CD4-positive, alpha-beta T cell treated with Interleukin-4 for 1 hour (primary cell): ENCODE measurements at places on chromosomes 12 and 14.

GRCh38 chr14:69004731-69005431 is 25.8 kb upstream of the ACTN1 start:
- DNase-seq, result no peak

DNA sequence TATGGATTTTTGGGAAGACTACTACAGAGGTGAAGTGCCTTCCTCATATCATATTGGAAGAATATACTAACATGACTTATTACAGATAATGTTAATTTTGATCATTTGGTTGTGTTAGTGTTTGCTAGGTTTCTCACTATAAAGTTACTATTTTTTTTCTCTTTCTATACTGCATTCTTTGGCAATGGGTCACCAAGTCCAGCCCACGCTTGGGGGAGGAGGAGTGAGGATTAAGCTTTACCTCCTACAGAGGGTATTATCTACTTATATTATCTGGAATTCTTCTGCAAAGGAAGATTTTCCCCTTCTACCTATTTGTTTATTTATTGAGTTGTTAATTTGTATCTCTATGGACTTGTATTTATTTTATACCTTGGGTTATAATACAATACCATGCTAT is 31.5 kb downstream of the SCN8A start:
- no peak for DNase-seq

GRCh38 chr12:40552868-40553267 is 139.4 kb upstream of the CNTN1 start:
- no peak for DNase-seq

DNA sequence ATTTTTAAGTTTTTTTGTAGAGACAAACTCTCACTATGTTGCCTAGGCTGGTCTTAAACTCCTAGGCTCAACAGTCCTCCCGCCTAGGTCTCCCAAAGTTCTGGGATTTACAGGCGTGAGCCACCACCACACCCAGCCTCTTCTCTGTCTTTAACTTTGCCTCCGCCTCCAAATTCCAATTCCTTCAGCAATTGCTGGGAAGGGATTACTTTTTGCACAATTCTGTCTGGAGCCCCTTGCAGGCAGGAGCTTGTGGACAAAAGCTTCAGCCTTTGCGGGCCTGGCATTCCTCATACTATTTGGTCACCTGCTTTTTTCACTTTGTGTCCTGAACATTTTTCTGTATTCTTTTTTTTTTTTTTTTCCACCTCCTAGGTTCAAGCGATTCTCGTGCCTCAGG is 26.0 kb downstream of the SH2B3 start:
- no peak for DNase-seq

DNA sequence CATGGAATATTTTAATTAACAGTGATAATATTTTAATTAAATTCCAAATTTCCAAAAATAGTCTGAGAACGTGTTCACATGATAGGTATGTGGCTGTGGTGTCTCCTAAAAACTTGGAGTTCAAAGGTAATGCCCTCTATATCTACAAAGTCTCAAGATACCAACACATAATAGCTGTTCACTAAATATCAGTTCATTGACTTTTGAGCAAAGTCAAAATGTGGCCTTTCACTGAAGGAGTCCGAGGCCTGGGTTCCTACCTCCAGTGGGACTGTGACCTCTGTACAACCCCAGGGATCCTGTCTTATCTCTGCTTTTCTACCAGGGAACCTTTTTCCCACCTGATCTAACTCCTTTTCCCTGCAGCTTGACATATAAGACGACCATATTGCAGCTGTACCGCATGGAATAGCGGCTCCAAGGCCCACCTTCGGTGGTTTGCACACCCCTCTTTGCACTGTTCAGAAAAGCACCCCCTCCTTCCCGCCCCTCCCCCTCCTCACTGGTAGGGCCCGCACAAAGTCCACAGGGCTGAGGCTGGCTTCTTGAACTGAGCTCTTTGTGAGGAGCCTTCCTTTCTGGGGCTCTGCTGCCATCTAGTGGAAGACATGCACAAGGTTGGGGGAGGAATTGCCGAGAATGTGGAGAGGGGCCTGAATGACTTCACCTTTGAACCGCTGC is 3.1 kb downstream of the CCND2 start:
- peak; percentile 93 for DNase-seq

GRCh38 chr12:80712866-80713265 is 3.8 kb upstream of the MYF5 start:
- no peak for DNase-seq
